ENCODE measurements at places on chromosomes 3 and 15. TPM values are rescaled to one million over a fixed set of nuclear protein-coding genes. Genes with fewer than 3 reads are reported as not detected.

Gene ISLR
- total RNA-seq: 0.11 TPM

Gene ASB14
- total RNA-seq: not detected

Gene SLC27A2
- 1.3 TPM for total RNA-seq

Gene SLC30A4
- 8.5 TPM for total RNA-seq

Gene TIMP4
- total RNA-seq: 0.26 TPM

Gene TCAIM
- 19.9 TPM for total RNA-seq

Gene GP5
- total RNA-seq: 0.22 TPM

Gene APH1B
- total RNA-seq: 31.8 TPM

Gene TRIM42
- total RNA-seq: not detected

Gene TRPM1
- 0.11 TPM for total RNA-seq

Gene PRKCD
- total RNA-seq: 1.7 TPM

Gene ALPK3
- total RNA-seq: 29.4 TPM

Gene GOLGA8S
- under 0.01 TPM for total RNA-seq

Gene NEK10
- total RNA-seq: 0.65 TPM

Gene C3orf70
- total RNA-seq: 9.9 TPM

Gene SLC9C1
- total RNA-seq: 0.11 TPM

Gene LTK
- 0.09 TPM for total RNA-seq

Gene FETUB
- not detected for total RNA-seq

Gene PLCH1
- not detected for total RNA-seq

Gene CD200
- total RNA-seq: 4.7 TPM

Gene C2CD4A
- 2.3 TPM for total RNA-seq

Gene ALS2CL
- 4.0 TPM for total RNA-seq

Gene PRR20G
- not detected for total RNA-seq

Gene C3orf22
- total RNA-seq: not detected

Gene TICRR
- total RNA-seq: 0.69 TPM

Gene FOXB1
- not detected for total RNA-seq

Gene BTLA
- total RNA-seq: not detected

Gene CACNA1D
- 0.09 TPM for total RNA-seq

Gene RBSN
- 19.0 TPM for total RNA-seq

Gene SLC35A5
- total RNA-seq: 35.5 TPM

Gene AADAC
- not detected for total RNA-seq

Gene RBP2
- not detected for total RNA-seq

Gene CELF6
- total RNA-seq: 0.17 TPM

Gene MUC13
- total RNA-seq: not detected

Gene THUMPD3
- total RNA-seq: 19.9 TPM

Gene NPAP1
- not detected for total RNA-seq

Gene TKT
- total RNA-seq: 283 TPM

Gene FBN1
- 129 TPM for total RNA-seq

Gene VILL
- total RNA-seq: 2.1 TPM

Gene STRIT1
- total RNA-seq: not detected

Gene NRROS
- 8.5 TPM for total RNA-seq

Gene SHISA5
- 54.3 TPM for total RNA-seq

Gene GOLGA6L10
- total RNA-seq: 0.22 TPM

Gene IQCB1
- 9.2 TPM for total RNA-seq

All from dermis lymphatic vessel endothelial cell (primary cell).